ENCODE measurements at places on chromosomes 11 and 22.

- no peak for DNase-seq
These were observed 204.4 kb downstream of the HIPK3 start for GRCh38 chr11:33461369-33462125.

DNA sequence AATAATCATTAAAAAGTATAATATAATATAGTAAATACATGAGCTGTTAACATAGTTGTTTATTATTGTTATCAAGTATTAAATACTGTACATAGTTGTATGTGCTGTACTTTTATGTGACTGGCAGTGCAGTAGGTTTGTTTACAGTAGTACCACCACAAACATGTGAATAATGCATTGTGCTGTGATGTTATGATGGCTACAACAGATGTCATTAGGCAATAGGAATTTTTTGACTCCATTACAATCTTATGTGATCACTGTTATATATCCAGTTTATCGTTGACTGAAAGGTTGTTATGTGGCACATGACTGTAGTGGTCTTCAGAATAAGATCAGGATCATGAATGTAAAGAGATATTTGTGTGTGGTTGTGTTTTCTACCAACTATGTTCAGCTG is 577.8 kb downstream of the JRKL start:
- DNase-seq = no peak

DNA sequence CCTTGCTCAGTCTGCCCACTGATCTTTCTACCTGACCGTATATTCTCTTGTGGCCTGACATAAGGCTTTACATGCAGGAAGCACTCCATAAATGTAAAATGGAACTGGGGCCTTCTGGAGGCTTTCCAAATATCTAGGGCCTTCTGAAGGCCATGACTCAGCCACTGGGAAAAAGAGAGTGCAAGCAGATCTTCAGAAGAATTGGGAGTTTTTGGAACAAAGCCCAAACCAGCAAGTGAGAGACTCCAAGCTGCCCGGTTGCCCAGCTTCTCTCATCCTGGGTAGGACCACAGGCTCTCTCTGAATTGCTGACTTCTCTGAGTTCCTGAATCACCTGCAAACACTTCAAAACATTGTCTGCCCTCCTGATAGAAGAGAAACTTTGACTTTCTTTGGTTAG is 107.9 kb upstream of the BMAL1 start:
- no peak for DNase-seq

GRCh38 chr22:45246060-45246985 is 5.6 kb upstream of the KIAA0930 start:
- DNase-seq = no peak

DNA sequence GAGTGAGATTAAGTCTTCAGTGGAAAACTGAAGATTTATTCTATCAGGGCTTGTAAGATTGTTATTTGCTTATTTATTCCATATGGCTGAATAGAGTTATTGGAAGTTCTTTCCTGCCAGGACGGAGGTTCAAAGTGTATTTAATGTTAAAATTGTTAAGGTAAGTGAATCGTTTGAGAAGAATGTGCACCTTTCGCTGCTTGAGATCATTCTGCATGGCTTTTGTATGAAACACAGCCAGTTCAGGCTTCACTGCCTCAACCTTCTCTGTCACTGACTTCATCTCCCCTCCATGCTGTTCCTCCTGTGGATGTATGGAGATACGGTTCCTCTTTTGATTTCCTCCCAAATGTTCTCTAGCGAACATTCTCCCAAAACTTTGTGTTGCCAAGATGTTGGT is 19.2 kb upstream of the OR51L1 start:
- no peak for DNase-seq

DNA sequence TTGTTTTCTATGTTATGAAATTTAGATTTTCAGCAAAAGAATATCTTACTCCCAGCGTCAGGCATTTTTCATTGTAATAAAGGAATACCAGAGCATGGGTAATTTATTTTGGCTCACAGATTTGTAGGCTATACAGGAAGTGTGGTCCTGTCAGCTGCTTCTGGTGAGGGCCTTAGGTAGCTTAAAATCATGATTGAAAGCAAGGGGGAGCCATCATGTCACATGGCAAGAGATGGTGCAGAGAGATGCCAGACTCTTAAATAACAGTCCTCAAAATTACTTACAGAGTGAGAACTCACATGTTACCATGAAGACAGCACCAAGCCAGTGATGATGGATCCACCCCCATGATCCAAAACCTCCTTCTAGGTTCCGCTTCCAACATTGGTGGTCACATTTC is 825.0 kb upstream of the CHORDC1 start:
- no peak for DNase-seq

DNA sequence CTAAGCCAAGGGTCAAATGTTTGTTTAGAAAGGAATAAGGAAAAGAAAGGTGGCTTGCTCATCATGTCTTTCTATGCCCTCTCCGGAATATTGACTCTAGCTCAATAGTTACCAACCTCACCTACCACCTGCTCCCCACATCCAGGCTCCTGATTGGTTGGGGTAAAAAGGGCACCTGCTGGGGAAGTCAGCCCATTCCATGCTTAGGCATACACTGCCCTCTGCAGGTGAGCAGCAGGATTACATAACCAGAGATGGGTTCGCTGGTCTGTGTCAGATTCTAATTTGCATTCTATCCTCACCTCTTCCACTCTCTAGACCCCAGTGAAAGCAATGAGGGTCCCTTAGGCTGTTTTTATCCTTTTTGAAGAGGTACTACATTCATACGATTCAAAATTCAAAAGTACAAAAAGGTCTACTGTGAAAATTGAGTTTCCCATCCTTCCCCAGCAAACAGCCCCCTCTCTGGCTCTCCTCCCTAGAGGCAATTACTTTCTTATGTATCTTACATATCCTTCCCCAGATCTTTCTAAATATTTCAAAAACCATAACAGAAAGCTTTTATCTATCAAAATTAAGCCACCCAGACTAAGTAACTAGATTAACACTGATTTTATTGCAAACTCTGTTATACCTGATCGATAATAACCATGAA is 98.0 kb upstream of the ASPHD2 start:
- peak; percentile 84 for DNase-seq

GRCh38 chr11:92495107-92495793 is 270.6 kb downstream of the FAT3 start:
- DNase-seq = no peak

GRCh38 chr11:93166194-93166593 is 31.6 kb downstream of the SLC36A4 start:
- no peak for DNase-seq

- DNase-seq = no peak
These were observed 754.2 kb downstream of the FAM181B start for GRCh38 chr11:81979448-81979847.

- no peak for DNase-seq
These were observed 41.0 kb downstream of the C11orf58 start for GRCh38 chr11:16779436-16779835.

- no peak for DNase-seq
These were observed 13.0 kb upstream of the CARD18 start for GRCh38 chr11:105152560-105152959.

DNA sequence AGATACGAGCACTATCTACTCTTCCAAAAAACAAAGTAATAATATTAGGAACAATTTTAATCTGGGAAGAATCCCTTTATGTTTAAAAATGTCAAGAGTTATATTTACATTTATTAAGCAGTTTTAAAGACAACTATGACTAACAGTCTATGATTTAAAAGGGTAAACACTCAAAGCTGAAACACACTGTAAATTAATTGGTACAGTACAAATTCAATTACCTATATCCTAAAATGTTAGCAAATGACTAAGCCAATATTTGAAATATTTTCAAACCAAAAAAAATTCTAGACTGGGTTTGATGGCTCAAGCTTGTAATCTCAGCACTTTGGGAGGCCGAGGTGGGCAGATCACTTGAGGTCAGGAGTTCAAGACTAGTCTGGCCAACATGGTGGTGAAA is 36.0 kb upstream of the CHRNA10 start:
- no peak for DNase-seq

GRCh38 chr11:129372609-129373488 is 2.8 kb upstream of the BARX2 start:
- peak; percentile 56 for DNase-seq

DNA sequence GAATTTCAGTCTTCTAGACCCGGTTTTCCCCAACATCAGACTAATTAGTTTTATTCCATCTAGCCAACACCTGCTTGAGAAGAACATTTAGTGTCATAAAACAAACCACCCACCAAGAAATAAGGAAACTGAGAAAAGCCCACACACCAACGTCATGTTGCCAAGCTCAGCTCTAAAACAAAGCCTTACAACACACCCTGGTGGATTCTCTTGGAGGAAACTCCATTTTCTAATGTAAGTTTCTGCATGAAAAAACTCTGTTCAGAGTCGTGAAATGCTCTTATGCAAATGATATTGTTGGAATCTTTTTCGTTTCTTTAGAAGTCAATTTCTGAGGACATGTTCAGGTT is 105.0 kb upstream of the RAG2 start:
- DNase-seq = no peak

DNA sequence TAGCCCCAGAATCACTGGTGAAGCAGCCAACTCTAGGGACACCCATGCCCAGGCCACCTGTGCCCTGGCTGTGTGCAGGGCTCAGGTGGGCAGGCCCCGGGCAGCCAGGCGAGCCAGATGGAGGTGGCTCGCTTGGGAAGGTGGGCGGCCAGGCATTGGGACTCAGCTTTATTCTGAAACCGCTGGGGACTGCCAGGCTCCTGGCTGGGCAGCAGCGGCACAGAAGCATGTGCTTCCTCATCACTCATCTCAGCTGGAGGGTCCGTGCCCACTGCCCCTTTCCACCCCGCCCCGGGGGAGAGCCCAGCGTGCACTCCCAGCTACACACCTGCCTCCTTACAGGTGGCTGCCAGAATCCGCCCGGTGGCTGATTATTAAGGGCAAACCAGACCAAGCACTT is 27.1 kb upstream of the SLC22A12 start:
- peak; percentile 21 for DNase-seq

- DNase-seq = no peak
These were observed 114.2 kb upstream of the SEZ6L start for GRCh38 chr22:26054841-26055605.

GRCh38 chr11:75275581-75275980 is 35.0 kb downstream of the TPBGL start:
- DNase-seq = peak; percentile 55

- DNase-seq = no peak
These were observed 13.9 kb downstream of the RTN4RL2 start for GRCh38 chr11:57474017-57474802.

- DNase-seq = no peak
These were observed 32.0 kb upstream of the LRRC32 start for GRCh38 chr11:76702336-76703128.
